ENCODE measurements at places on chromosomes 7 and 10.

DNA sequence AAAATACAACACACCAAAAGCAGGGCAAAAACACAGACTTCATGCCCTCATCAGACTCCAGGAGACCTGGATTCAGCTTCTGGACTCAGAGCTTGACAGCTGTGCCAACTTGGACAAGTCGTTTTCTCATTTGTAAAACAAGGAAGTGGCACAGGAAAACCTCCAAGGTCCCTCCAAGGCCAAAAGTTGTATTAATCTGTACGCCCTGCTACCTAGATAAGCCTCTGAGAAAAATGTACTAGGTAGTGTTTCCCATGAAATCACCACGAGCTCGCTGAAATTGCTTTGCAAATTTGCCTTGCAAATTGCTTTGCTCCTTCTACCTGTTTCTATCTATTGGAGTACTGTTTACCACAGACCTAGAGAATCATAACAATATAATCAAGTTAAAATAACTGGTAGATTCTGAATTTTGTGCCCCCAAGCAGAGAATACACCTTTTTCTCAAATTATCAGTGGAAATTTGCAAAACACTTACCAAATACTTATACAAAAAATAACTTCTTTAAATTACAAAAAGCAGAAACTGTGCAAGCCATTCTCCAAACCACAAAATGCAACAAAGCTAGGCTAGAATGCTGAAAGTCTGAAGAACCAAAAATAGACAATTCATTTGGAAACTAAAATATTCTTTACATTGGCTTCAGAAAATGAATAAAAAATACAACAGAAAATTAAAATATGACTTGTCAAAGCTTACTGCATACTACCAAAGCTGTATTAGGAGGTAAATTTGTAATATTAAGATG, 158.1 kb upstream of the CHST15 start:
- DNase-seq: peak; percentile 38

DNA sequence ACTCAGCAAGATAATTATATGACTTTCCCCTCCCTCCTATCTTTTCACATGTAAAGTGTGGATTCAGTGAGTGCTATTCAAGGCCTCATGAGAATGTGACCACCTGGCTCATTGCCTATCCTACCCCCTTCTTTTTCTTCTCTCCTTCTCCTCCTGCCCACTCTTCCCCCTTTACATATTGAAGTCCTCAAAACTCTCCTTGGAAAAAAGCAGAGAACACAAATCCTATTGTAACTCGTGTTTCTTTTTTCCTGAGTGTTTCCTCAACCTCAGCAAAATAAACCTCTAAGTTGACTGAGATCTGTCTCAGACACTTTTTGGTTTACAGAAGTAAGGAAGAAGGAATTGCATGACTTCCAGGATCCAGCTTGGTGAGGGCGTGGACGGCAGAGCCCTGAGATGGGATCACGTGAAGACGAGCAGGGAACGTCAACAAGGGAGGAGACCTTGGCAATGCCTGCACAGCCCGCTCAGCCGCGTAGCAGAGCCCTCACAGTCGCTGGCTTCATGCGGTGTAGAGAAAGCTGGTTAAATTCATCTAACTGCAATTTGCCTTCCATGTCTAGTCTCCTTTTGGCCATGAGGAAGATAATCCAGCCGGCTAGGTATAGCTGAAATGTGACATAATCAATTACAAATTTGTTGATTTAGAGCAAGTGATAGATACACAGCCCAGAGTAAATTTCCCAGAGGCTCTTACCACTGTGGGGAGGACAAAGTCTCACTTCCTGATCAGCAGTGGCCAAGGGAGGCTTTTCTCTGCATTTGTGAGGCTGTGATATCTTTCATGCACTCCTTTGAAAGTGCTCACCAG, 75.7 kb downstream of the LYZL2 start:
- DNase-seq: no peak

- no peak for DNase-seq
Measured at GRCh38 chr7:36019980-36020379, 133.1 kb upstream of the EEPD1 start.

GRCh38 chr10:60803433-60803832, 25.2 kb downstream of the CDK1 start:
- no peak for DNase-seq

DNA sequence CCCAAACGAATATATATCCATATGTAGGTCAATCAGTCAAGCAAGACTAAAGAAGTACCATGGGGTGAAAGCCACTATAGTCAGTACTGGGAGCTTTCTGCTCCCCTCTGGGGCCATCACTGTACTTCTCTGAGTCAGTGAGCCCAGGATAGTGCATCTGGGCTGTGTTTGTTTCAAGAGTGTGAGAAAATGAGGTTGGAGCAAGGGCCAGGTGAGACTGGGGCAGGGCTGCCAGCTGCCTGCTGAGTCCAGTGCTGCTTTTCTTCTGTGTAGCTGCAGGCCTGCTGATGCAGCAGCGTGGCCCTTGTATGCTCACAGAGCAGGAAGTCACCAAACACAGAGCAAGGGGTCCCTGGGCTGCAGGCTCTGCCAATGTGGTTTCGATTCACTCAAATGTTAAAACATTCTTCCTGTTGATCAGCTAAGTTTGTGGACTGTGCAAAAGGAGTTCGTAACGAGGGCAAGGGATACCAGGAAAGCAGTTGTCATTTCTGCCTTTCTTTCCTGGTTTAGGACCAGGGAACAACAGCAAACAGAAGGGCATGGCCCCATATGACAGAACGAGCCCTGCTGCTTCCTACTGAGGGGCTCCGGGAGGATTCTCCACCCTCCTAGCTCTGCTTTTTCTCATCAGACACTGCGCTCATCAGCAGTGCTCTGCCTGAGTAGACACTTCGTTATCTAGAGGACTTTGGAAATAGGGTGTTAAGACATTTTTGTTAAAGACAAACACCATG, 65.4 kb upstream of the TNS3 start:
- DNase-seq: no peak

GRCh38 chr7:125592331-125592730, 662.7 kb upstream of the POT1 start:
- no peak for DNase-seq

DNA sequence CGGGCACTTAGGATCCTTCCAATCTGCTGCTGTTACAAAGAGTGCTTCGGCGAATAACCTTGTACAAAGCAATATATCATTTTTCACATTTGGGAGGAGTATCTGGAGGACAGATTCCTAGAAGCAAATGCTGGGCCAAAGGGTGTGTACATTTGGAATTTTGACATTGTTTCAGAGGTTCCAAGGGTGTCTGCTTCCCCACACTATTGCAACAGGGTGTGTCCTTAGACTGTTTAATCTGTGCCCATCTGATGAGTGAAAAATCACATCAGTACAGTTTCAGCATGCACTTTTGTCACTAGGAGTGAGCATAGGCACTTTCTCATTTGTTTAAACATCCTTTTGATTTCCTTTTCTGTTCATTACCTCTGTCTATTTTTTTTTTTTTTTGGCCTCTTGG, 8.6 kb upstream of the ELFN1 start:
- no peak for DNase-seq

DNA sequence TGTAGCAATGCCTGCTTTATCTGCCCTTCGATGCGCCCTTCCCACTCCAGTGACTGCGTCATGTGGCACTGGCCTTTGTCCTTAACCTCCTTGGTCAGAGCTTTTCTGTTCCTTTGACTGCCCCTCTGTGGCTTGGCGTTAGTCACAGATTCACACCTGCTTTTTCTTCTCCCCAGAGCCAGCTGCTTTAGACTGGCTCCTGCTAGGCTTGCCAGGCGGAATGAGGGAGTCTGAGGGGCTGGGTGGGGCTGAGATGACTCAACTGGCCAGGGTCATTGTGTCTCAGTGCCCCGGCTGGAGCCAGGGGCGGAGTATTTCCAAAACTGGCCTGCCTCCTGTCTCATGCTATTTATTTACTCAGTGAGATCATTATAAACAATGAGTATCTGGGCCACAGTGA, 194.1 kb downstream of the EMX2 start:
- DNase-seq: no peak

DNA sequence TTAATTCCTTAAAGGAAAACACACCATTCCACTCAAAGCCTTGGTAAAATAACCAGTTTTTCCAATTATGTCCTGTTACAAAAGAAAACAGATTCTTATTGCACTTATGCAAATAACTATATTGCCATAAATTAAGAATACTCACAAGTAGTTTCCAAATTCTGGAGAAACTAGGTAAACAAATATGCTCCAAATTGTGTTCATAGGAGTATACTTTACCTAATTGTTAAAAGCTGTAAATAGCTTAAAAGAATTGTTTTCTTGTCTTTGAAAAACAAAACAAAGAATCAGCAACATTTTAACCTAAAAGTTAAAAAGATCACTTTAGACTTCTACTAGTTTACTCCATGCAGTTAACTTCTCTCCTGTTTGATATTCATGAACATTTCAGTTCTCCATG, 38.9 kb upstream of the LRGUK start:
- DNase-seq: no peak

- no peak for DNase-seq
Measured at GRCh38 chr7:73621168-73622063, 2.9 kb downstream of the MLXIPL start.

DNA sequence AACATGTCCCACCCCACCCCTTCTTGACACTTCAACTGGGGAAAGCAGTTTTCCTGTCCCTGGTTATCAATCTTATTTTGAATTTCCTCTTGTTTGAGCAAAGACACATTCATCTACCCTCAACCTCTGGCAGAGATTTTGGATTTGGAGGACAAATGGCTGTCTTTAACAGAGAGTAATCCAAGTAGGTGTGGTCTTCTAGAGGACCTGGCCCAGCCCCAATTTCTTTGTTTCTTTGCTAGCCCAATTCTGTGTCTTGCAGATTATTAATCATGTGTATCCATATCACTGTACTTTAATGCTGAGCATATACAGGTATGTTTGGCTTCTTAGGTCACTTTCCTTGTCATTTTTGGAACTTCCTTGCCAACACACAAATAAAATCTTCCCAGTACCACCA, 58.8 kb upstream of the ADCY1 start:
- DNase-seq: no peak

- no peak for DNase-seq
Measured at GRCh38 chr7:81138870-81139269, 220.0 kb upstream of the SEMA3C start.

- peak; percentile 51 for DNase-seq
Measured at GRCh38 chr10:13091801-13092200, 8.2 kb upstream of the OPTN start.

DNA sequence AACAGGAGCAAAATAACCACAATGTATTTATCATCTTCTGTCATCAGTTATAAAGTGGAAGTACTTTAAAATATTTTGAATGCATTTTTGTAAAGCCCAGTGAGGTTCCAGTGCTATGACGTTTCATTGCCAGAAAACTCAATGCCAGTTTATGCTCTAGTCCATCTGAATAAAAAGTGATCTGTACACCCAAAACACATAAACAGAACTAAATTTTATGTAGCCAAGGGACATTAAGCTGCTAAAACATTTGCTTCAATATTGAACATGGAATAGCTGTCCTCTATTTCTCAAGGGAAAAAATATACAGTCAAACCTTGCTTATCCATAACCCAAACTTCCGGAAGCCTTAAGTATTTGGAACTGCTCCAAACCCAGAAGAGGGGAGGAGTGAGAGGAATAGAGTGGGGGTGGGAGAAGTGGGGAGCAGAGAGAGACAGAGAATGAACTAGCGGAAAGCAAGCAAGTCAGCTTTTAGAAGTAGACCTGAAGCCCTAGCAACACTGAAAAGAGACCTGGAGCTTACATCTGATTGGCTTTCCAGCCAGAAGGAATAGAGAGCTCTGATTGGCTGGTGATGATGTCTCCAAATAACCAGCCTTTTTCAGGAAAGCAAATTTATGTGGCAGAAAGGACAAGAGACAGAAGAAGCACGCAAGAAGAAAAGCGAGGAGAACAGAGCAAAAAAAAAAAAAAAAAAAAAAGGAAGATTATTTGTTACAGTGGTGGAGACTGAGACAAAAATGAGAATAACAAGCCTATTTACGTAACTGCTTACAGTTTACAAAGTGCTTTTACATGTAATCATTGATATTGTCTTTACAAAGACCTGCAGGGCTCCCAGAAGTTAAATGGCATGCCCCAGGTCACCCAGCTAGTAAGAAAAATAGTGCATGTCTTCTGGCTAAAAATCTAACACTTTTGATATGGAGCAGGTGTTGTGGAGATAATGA, 196.0 kb downstream of the RNLS start:
- DNase-seq: peak; percentile 96

GRCh38 chr10:27998178-27998953, 513 bp downstream of the ODAD2 start:
- DNase-seq: peak; percentile 77

DNA sequence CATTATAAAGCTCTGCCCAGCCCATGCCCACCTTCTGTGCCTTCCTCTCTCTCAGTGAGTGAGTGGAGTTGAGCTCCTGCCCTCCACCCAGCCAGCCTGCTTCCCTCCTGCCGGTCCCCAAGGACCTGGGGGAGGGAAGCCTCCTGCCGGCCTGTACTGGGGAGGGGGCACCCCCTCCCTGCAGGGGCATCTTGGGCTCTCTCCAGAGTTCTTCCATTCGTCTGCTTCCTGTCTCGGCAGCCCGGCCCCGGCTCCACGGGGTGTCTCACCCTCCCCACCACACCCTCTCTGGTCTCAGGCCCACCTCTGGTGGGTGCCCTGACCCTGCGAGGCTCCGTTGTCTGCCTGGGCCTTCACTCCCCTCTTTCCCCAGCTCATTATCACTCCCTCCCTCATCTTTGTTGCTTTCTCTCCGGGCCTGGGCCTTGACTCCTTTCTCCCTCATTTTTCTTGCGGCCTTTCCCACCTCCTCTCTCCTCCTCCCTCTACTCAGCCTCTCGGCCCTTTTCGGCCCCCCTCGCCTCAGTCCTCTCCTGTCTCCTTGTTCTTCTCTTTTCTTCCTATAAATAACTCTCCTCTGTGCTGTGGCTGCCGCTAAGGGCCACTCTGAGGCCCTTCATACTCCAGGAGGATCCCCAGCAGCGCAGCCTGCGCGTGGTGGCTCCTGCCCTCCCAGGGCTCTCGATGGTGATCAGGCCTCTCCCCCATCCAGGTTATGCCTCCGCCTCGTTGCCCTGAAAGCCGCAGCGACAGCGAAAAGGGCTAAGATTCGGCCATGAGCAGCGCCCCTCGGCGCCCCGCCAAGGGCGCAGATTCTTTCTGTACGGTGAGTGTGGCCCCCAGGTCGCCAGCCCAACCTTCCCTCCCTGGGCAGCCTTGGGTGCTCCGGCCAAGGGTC, 2.1 kb downstream of the SLC4A2 start:
- DNase-seq: no peak

GRCh38 chr7:100102950-100103840, 1.8 kb downstream of the AP4M1 start:
- DNase-seq: no peak

- no peak for DNase-seq
Measured at GRCh38 chr10:6199131-6199733, 3.5 kb upstream of the PFKFB3 start.

GRCh38 chr7:102064361-102065025, 222.2 kb upstream of the SH2B2 start:
- no peak for DNase-seq

DNA sequence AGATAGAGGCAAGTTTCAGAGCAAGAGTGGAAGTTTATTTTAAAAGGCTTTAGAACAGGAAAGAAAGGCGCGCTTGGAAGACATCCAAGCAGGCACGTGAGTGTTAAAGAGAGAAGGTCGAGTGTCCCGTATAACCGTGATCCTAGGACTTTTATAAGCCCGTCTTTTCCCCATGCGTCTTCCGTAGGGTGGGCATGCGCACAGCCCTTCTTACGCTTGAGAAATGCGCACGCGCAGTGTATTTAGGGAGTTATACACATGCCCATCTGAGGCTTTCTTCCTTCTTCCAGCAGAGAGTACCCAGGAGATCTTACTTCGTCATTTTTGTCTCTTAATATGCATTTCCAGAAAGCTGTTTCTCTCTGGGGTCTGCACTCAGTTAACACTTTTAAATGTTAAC, 52.4 kb downstream of the CALD1 start:
- no peak for DNase-seq

GRCh38 chr10:119301397-119301796, 94.0 kb downstream of the GRK5 start:
- DNase-seq: no peak

GRCh38 chr7:130444234-130444633, 3.4 kb upstream of the CEP41 start:
- no peak for DNase-seq

Measured in spinal cord (tissue), 10 donors.